ELR (cell line): ENCODE measurements at places on chromosomes 16 and 17.
A peak's percentile ranks its signal among the peaks of the same experiment; 100 is the strongest.

DNA sequence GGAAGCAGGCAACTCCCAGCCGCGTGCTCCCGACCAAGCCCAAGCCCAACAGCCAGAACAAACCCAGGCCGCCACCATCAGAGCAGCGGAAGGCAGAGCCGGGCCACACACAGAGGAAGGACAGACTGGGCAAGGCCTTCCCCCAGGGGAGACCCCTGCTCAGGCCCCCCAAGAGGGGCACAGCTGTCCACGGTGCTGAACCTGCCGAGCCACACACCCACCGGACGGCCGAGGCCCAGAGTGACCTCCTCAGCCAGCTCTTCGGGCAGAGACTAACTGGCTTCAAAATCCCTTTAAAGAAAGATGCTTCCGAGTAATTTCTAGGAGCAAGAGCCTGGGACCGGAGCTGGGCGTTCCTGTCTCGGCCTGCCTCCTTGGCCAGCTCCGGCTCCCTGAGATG lies 14.1 kb upstream of the ZFPM1 start:
- no peak for DNase-seq

GRCh38 chr16:70738083-70738977 lies 52.5 kb upstream of the MTSS2 start:
- peak; percentile 74 for DNase-seq

- DNase-seq = peak; percentile 54
These were observed 22.3 kb downstream of the C16orf90 start for GRCh38 chr16:3472878-3473595.

DNA sequence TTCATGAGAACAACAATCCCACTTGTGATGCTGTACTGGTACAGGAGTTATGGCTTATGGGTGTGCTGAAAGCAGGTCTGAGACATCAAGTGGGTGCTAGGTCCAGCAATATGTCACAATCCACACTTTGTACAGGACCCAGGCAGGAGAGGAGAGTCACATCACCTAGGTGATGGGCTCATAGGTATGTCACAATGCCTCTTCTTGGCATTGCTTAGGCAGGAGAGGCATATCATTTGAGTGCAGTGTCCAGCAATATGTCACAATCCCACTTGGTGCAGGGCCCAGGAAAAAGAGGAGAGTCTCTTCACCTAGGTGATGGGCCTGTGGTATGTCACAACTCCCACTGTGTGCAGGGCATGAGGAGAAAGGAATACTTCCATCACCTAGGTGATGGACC lies 2110.0 kb downstream of the TP53TG3F start:
- no peak for DNase-seq

DNA sequence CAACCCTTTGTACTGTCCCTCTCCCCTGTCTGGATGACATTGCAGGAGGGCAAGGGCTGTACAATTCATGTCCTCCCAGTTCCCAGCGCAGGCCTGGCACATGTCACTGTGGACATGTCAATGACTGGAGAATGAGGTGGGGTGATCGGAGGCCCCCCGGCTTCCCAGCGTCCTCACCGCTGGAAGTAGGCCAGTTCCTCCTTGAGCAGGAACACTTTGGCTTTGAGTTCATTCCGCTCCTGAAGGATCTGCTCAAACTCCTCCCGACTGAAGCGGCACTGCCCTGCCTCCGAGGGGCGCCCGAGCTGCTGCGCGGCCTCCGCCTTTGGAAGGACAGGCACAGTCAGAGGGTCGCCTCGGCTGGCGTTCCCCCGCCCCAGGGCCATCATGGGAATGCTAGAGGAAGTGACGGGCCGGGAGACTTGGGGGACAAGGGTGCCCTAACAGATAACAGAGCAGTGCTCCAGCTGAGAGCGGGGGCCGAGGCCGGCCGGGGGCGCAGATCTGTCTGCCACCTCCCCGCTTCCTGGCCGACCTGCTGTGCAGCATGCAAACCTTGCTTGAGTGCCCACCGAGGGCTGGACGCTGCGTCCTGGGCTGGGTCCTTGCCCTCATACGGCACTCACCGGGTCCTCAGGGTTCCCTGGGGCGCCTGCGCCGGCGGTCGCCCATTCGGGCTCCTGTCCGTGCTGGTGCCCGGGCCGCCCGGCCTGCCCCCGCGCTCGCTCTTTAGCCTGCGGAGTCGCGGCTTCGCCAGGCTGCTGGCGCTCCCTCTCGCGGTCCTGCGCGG lies 1.3 kb downstream of the RILP start:
- DNase-seq = peak; percentile 93

- DNase-seq = no peak
These were observed 51.0 kb downstream of the CNOT1 start for GRCh38 chr16:58578642-58579041.

- DNase-seq = peak; percentile 88
These were observed at the start of gene TBX2 for GRCh38 chr17:61399131-61400065. Gene TBX2, plus strand, starts transcription at chr17:61399843. Its CDS starts 334 bp downstream, at chr17:61400177.

DNA sequence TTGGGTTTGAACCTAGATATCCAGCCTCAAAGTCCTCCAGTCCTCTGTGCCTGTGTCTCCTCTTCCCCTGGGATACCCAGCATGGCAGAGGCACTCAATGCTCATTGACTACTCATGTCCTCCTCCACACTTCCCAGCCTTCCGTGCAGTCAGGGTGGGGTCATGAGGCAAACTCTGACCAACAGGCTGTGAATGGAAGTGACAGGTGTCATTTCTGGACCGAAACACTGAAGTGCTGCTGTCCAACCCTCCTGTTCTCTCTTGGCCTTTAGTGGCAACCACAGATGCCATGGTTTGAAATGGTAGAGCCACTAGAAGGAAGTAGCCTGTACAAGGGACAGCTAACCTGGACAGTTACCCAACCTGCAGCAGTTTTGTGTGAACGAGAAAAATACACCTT lies 46.7 kb upstream of the MAP3K14 start:
- no peak for DNase-seq

DNA sequence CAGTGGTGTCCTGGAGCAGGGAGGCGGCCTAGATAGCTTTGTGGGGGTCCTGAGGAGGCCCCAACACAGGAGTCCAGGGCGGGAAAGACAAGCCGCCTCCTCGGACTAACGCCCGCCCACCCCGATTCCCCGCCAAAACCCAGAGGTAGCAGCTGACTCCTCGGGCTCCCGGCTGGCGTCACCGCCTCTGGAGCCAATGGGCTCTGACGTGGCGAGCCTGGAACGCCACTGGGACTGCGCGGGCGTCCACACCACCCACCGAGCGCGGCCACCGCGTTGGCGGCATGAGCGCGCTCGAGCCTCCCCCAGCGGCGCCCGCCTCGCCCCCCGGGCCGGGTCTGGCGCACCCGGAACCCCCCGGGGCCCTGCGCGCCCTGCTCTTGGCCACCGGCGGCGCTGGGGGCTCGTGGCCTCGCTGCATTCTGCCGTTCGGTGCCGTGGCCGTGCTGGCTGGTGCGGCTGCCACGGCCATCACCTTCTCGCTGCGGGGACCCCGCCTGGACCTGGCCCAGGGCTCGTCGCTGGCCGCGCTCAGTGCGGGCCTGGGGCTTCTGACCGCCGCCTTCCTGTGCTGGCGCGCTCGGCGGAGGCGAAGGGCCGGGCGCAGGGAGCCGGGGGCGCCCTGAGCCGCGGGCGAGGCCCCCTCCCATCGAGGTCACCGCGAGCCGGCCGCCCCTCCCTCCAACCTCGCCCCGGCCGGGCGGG lies 3.4 kb upstream of the NTN3 start:
- DNase-seq = peak; percentile 79

GRCh38 chr16:11123666-11124065 lies 132.3 kb downstream of the SOCS1 start:
- DNase-seq = no peak

DNA sequence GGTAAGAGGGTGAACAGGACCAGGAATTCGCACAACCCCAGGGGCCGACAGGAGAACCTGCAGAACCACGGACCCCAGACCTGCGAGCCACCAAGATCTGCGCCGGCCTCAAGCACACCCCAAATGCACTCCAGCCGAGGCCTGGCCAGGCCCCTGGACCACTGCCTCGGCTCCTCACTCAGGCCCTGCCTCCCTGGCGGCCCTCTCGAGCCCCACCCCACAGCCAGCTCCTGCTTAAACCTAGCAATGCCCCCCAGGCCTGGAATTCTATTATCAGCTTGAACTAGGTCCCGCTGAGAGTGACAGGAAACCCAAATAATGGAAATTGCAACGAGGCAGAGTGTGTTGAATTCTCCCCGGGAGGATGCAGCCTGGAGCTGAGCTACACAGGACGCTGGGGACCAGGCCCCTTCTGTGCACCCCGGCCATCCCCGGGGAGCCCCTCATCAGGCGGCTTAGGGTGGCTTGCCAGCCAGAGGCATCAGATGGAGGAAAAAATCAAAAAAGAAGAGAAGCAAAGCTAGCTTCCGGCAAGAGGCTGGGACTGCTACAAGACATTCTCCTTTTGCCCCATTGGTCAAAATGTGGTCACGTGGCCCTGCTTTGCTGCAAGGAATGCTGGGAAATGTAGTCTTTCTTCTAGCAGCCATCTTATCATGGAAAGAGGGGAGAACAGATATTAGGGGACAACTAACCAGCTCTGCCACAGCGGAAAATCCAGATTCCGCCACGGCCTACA lies 2.4 kb upstream of the ENPP7 start:
- DNase-seq = peak; percentile 90

- DNase-seq = peak; percentile 96
These were observed 73.1 kb upstream of the TANC2 start for GRCh38 chr17:62892870-62893338.

DNA sequence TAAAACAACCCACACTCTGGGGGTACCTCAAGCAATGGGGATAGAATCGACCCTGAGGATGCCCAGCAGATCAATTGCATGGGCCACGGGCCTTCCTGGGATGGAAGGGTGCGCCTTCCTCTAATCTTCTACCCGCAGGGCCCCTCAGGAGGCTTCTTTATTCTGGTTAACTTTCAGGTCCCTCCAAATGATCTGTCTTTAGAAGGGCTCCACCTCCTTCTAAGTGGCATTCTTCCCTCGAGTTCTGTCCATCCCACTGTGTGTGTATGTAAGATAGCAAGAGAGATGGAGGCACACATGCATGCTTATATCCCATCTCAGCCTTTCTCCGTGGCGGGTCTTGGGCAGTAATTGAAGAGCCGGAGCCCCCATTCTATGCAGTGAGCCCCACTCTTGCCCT lies 125.7 kb downstream of the MRM1 start:
- no peak for DNase-seq

DNA sequence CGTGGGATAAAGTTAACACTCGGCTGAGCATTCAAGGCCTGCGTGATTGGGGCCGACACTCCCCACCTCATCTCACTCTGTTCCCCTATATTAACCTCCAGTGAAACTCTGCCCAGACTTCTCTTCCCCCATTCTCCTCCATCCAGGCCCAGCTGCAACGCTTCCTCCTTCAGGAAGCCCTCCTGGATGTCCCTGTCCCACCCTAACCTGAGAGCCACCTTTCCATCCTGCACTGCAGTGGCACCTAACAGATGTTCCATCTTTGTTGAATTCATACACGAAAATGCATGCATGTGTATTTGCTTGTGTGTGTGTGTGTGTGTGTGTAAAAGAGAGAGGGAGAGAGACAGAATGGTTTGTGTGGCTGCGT lies 32.6 kb upstream of the SBK1 start:
- no peak for DNase-seq

GRCh38 chr16:67459066-67459860 lies 21.7 kb downstream of the ATP6V0D1 start:
- DNase-seq = no peak

DNA sequence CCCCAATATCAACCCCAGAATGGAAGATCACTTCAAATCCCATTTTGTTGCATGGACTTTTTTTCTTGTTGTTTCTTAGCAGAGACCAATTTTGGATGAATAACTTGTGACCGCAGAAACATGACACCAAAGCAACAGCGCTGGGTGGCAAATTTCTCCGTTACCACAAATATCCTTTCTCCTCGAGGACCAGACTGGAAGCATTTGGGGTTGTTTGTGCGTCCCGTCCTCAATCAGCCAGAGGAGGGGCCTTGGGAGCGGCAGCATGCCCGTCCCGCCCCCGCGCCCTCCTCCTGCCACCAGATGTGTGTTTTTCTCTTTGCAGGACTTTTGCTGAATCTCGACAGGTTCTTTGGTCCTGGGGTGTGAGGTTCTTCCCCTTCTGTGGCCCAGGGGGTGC lies 282.5 kb upstream of the FOXF1 start:
- peak; percentile 34 for DNase-seq

DNA sequence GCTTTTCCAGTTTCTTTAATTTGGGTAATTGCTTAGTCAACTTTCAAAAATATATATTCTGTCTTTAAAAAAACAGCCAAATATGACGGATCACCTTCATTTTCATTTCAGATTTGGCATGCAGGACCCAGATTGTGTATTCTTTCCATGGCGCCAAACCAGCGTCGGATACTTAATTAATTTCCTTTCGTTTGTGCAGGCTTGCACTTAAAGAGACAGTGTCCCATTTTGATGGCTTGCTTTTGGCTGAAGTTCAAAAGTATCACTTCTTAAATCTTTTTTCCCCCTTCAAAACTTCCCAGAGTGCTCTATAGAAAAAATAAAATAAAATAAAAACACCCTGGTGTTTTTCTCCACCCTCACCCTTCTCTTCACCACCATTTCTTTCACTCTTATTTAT lies 394.5 kb upstream of the SOX9 start:
- DNase-seq = no peak

DNA sequence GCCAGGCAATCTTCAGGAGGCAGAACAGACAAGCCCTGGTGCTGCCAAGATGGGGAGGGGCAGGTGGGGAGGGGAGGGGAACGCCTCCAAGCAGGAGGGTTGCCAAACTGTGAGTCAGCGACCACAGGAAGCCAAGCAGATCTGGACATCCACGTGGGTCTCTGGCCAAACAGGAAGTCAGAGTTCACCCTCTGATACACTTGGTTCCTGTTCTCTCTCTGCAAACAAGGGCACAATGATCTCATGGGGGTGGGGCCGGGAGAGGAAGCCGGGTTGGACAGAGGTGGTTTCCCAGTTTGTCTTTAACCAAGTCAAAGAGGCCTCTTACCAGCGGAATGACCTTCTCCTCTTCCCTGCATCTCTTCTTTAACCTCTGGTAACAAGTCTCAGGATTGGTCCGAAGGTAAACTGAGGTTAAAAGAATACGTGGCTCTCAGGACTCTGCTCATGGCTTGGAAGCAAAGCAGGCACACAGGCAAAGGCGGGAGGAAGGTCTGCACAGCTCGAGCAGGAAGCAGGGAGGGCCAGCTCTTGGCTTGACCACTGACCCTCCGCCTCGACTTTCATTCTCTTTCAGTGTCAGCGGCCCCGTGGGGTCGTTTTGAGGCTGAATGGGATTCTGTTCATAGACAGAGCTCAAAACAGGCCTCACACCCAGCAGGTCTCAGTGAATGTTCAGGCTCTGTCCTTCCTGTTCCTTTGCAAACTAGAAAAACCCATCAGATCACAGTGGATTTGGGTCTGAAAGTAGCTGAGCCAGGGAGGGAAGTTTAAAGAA lies 32.9 kb downstream of the TK2 start:
- DNase-seq = peak; percentile 98

- DNase-seq = peak; percentile 42
These were observed 963 bp upstream of the METTL22 start for GRCh38 chr16:8620535-8620934.
